ENCODE measurements at places on chromosomes 12 and 14.
A peak's percentile ranks its signal among the peaks of the same experiment; 100 is the strongest.

DNA sequence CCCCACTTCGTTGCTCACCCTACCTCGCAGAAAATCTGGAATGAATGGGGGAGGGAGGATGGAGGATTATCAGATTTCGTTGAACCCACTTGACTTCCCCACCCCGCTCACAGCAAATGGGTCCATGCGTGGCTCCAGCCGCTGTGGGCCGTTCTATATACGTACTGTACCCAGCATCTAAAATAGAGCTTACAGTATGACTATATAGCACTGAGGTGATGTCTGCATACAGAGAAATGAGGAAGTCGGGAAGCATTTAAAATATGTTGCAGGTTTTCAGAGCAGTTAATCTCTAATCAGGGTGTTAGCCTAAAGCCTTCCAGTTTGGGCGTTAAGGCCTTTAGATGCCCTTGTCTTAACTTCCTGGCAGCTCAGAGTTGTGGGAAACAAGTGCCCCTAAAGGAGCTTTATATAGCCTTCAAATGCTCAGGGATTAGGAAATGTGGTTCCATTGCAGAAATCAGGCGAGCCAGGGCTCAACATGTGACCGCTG is 1.4 kb downstream of the BICDL1 start:
- peak; percentile 28 for DNase-seq

DNA sequence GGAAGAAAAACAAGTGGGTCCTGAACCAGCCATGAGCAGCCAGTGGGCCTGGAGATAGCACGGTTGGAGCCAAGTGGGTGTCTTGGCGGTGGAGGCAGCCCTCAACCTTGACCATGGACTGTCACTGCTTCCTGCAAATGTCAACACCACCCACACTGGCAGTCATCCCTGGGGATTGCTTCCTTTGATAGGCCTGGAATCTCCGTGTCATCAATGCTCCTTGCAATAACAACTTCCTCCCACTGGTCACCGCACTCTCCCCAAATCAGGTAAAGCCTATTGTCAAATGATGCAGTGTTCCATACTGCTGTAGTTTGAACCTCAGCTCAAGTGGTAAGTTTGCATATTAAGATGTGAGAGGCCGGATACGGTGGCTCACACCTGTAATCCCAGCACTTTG is 129.1 kb downstream of the NTF3 start:
- DNase-seq: no peak

DNA sequence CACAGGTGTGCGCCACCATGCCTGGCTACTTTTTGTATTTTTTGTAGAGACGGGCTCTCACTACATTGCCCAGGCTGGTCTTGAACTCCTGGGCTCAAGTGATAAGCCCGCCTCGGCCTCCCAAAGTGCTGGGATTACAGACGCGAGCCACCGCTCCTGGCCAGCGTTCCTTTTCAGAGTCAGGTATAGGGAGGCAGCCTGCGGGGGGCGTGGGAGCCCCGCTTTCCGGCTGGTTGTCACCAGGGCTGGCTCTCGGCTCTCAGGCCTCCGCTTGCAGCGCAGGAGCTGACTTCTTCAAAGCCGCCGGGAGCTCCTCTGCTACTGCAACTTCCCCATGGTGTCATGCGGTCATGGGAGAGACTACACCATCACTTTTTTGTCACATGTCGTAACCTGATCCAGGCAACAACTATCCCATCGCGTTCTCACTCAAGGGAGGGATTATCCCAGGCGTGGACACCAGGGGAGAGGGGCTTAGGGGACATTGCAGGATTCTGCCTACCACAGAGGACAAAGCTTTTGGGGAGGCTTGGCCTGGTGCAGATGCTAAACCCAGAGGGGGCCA is 129.4 kb downstream of the SCARB1 start:
- DNase-seq: no peak

- no peak for DNase-seq
These were observed 171.8 kb upstream of the FOXN3 start for GRCh38 chr14:89588840-89589296.

GRCh38 chr14:28896337-28896736 is 129.8 kb downstream of the FOXG1 start:
- no peak for DNase-seq

DNA sequence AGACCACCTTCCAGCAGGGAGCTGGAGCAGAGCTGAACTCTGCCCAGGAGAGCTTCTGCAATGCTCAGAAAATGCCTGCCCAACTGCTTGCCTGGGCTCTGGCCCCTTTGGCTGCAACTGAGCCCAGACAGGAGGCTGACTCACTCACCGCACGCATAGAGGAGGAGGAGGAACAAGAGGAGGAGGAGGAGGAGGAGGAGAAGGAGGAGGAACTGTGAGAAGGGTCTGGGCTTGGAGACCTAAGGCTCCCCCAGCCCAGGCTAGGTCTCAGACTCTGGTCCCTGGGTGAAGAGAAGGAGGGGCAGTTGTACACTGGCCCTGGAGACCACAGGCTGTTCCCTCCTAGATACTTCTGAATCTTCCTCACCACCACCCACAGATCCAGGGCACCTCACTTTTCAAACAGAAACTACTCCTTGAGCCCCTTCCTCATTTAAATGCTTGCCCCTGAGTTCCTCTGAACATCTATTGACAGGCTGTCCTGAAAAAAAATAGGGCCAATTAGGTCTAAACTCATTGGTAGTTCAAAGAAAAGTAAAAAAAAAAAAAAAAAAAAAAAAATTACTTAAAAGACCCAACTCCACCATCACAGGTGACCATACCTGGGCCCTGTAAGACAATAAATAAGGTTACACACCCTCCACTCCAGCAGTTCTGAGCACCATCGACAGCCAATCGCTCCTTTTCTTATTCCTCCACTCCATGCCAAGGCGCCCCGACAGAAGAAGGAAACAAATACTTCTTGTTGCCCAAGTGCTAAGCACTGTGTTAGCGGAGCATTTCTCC is 674 bp downstream of the VDR start:
- DNase-seq: peak; percentile 69

GRCh38 chr12:100375038-100375735 is 18.3 kb downstream of the SLC17A8 start:
- DNase-seq: peak; percentile 47

- DNase-seq: no peak
These were observed 54.0 kb downstream of the NCOR2 start for GRCh38 chr12:124513297-124513867.

GRCh38 chr12:10094646-10095395 is 4.0 kb downstream of the CLEC1A start:
- DNase-seq: no peak

DNA sequence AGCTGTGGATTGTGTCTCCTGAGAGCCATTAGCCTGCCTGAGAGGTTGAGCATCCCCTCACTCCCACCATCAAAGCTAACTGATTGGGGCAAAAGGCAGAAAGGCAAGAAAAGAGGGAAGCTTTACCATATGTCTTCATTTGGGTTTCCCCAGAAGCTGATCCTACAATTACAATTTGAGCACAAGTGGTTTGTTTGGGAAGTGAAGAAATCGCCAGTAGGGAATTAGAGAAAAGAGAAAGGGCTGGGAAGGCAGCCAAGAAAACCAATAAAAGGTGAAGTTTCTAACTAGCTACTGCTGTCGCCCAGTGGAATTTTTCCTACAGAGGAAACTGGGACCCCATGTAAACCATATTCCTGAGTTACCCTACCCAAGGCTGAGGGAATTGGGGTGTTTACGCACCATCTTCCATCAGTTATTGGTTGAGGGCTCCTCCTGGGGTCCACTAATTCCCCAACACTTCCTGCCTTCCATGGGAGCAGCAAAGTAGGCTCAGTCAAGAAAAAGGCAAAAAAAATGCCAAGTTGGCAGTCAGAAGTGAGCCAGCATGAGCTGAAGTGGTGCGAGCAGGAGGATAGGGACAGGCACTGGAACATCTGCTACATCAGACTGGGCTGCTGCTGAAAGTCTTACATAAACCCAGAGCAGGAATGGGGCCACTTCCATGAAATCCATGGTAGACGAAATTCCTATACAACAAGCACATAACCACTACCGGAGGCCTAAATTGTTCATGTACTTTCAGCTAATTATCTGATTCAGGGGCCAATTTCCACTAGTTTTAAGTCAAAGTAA is 17.3 kb downstream of the KCNK10 start:
- no peak for DNase-seq

GRCh38 chr14:105207460-105207901 is 26.4 kb upstream of the NUDT14 start:
- no peak for DNase-seq

DNA sequence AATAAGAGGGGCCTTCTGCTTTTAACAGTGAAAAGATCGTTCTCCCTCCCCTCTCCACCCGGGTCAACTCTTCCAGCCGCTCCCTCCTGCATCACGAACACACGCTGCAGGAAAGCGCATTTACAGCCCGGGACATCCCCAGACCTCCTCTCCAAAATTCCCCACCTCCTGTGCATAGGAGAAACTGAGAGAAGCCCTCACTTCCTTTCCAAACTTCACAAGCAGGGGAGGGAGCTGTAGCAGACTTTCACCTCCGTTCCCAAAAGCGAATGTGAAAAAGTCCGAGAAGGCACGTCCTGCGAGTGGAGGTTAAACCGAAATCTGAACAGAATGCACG is 513 bp downstream of the BCAT1 start:
- peak; percentile 11 for DNase-seq

DNA sequence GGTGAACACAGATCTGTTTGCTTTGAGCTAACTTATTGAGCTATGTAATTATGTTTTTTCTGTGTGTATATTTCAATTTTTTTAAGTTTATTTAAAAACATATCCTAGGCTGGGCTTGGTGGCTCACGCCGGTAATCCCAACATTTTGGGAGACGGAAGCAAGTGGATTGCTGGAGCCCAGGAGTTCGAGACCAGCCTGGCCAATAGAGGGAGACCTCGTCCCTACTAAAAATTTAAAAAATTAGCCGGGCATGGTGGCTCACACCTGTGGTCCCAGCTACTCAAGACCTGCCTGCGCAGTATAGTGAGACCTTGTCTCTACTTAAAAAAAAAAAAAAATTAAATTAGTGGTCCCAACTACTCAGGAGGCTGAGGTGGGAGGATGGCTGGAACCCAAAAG is 16.2 kb upstream of the RNASE1 start:
- no peak for DNase-seq

- no peak for DNase-seq
These were observed 4.4 kb upstream of the MYBPC1 start for GRCh38 chr12:101590383-101590782.

Measured in renal cortical epithelial cell (primary cell).